Tibial nerve (tissue), 4 donors: ENCODE measurements at places on chromosomes 7 and 10.

GRCh38 chr7:2523941-2524807 is 4.6 kb downstream of the LFNG start:
- no peak for DNase-seq

DNA sequence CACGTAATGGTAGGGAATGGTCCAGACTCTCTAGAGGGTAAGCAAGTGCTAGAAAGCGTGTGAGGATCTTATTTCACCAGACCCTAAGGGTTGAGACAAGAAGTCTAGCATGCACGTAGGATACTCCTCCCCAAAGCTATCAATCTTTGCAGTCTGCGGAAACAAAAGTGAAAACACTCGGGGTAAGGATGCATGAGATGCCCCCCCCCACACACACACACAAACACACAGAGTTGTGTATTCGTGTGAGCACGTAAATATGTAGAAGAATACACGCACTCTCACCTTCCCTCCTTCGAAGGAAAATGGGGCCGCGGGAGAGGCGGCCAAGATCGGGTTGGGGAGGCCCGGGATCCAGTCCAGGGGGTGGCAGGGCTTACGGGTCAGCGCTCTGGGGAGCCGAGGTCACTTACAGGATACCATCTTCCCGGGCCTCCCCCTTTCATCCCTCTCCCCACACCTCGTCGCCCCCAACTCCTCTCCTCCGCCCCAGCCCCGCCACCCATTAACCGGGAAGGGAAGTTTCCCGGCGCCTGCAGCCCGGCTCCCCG is 455 bp downstream of the CUL2 start:
- DNase-seq, result no peak

DNA sequence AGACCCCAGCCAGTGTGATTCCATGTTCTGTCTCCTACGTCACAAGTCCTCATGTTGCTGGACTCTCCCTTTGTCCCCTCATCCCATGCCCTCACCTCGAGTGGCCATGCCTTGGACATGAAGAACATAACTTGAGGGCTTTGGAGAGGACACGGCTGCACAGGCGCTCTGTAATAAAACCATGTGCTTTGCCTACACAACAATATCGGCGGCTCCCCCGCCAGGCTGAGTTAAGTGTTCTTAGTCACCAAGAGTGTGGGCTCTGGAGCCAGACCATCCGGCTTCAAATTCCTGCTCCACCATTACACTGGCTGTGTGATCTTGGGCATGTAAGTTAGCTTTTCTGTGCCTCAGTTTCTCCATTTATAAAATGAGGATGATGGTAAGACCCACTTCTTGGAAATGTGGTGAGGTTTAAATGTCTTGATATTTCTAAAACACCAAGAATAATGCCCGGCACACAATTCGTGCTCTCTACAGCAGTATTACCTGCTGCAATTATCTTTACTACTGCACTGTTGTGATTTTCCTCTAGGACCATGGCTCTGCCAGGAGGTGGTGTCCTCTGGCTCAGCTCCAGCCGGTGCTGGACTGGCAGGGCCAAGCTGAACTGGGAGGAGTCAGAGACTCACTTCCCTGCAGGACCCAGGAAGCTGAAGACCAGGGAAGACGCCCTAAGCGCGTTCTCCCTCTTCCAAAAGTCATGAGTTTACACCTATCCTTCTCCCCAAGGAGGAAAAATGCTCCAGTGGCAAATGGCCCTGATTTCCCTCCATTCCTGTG is 15.7 kb downstream of the SLIT1 start:
- no peak for DNase-seq

GRCh38 chr7:452226-452751 is 67.4 kb downstream of the PDGFA start:
- no peak for DNase-seq

DNA sequence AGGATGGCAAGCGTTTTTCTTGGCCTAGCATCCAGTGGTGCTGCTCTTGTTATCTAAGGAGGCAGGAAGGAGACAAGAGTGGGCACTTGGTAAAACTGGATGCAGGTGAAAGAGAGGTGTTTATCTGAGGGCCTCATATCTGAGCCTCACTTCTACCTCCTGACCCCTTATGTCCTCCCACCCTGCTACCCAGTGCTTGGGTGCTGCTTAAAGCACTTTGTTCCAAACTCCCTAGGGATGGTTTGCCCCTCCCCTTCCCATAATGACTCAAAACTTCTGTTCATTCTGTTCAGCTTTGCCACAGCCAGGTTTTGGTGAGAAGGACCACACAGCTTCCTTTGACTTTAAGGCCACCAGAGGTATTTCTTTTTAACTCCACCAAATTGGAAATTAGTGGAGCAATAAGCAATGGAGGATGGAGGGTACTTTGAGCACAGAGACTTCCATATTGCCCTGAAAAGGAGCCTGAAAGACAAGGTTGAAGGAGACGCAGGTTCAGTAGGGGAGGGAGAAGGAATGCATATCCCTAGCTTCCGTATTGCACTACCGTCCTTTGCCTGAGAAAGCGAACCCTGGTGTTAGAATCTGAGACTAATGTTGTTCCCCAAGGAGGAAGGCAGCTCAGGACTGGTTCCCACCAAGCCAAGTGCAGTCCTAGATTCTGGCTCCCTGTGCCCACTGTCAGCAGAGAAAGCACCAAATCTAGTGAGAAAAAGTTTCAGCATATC is 30.1 kb downstream of the ENTPD1 start:
- DNase-seq, result no peak
